ENCODE measurements at places on chromosomes 3 and 15.
A peak's percentile ranks its signal among the peaks of the same experiment; 100 is the strongest.

DNA sequence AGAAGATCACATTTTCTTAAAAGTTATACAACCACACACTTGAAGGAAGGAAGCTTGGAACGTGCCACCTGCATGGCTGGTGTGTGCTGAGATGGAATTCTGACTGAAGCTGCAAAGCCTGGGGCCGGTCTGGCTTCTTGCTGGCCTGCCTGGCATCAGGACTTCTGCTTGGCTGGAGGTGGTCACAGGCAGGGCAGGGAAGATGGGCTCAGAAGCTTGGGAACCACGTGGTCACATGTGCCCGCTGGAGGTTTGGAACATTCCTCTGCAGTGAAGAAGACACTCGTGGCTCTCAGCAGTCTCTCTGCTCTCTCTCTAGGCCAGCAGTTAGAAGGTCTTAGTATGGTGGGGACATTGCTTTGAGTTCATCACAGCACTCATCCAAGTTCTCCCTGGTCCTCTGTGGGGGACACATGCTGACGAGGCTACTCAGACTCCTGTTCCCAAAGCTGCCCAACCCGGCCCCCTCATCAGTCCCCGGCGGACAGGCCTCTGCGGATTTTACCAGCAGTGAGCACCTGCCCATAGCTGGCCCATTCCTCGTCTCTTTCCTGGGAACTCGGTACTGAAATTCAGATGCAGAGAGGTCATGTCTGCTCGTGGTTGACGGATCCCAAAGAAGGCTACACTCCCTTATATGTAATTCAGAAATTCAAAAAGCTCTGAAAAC is 229.0 kb downstream of the ADAMTS17 start:
- no peak for DNase-seq

GRCh38 chr3:191169566-191169965 is 29.5 kb upstream of the OSTN start:
- no peak for DNase-seq

DNA sequence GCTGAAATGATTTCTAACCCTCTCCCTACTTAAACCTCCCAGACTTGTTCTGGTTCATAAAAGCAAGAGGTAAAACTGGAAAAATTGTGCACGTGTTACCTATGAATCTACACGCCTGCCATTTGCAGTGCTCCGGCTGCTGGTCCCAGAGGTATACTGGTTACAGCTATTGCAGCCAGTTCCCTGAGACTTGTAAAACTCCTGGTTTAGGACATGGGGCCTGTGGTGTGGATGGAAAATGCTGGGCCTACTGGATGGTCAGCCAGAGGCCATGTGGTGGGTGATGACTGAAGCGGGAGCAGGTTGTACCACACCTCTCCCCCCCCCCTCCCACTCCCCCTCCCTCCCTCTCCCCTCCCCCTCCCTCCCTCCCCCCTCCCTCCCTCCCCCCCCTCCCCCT is 45.0 kb downstream of the SENP2 start:
- no peak for DNase-seq

DNA sequence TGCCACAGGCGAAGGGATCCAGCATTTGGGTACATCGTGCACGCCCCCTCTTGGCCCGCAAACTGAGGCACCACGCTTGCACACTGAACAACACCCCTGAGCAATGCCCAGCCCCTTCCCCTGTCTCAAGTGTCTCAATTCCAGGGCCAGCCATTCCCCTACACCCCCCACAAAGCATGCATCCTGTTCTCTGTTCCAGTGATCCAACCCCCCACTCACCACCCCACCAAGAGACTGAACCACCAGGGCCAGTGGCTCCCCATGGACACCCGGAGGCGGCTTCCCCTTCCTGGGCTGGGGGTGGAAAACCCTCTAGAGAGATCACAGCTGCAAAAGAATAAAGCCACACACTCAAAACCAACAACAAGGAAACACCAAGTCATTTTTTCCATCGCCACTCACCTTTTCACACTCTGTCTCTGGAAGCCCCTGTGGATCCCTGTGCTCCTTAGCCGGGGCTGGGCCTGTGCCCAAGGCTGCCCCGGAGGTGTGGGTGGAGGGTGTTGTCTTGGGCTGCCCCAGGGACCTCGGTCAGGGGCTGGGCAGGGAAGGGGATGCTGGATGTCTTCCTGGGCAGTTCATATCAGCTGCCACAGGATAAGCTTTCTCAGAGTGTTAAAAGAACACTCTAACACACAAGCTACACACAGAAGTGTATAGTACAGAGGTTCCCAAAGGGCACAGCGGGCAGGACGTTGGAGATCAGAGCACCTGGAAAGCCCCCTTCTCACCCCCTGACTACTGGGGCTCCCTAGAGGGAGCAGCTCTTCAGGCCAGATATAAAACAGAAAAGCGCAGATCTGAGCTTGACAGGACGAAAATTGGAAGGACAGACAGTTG is 92.5 kb downstream of the CHSY1 start:
- no peak for DNase-seq

- no peak for DNase-seq
These were observed 48.3 kb downstream of the MAP6D1 start for GRCh38 chr3:183777016-183777618.

DNA sequence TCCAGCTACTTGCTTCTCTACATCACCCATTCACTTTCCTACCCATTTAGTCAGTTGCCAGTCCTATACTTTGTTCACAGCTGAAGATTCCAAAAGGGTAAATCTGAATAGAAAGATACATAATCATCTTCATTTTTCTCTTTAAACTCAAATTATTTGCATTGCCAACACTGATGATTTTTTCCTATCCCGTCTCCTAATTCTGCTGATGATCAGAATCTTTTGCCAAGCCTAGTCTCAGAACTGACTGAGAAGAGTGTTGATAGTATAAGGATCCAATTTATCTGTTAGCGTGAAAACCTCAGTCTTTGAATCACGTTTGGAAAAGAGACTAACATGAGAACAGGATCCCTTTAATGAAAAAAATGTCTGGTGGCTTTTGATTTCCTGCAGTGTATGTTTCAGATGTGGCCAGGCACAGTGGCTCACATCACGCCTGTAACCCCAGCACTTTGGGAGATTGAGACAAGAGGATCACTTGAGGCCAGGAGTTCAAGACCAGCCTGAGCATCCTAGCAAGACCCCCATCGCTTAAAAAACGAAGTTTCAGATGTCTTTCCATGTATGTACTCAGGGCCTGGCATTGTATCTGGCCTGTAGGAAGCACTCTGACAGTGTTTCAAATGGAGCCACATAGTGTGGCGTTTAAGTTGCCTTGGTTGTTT is 169.4 kb downstream of the KLHL25 start:
- no peak for DNase-seq

DNA sequence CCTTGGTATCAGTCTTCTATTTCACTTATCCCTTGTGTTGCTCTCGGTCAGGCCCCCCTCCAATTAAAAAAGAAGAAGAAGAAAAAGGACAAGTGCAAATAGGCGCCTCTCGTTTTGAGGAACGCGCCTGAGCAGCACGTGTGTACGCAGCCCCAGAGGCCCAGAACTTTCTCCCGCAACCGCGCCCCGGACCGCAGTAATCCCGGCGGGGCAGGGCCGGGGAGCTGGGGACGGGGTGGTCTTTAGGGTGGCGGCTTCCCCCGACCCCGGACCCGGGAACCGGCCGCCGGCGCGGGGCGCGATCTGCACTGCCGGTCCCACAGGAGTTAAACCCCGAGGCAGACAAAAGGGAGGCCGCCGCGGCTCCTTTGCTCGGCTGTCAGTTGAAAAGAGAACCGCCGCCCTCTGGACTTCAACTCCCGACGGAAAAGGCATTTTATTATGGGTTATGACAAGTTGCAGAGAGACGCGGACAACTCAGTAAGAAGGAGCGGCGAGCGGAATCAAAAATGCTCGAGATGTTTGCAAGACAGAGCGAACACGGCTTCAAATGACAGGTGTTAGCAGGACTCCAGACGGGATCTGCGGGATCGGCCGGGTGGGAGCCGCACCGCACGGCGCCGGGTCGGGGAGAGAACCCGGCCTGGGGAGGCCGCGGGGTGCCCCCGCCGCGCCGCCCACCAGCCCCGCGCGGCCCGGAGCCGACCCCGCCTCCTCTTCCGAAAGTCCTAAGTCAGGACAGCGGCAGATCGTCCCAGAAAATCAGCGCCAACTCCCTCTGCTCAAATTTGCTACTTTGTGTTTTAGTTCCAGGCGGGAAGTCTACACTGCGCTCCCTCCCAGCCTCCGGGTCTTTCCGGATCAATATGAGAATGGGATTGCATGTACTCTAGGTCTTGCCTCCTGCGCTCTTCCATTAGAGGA is 79.0 kb downstream of the NR2F2 start:
- peak; percentile 32 for DNase-seq

DNA sequence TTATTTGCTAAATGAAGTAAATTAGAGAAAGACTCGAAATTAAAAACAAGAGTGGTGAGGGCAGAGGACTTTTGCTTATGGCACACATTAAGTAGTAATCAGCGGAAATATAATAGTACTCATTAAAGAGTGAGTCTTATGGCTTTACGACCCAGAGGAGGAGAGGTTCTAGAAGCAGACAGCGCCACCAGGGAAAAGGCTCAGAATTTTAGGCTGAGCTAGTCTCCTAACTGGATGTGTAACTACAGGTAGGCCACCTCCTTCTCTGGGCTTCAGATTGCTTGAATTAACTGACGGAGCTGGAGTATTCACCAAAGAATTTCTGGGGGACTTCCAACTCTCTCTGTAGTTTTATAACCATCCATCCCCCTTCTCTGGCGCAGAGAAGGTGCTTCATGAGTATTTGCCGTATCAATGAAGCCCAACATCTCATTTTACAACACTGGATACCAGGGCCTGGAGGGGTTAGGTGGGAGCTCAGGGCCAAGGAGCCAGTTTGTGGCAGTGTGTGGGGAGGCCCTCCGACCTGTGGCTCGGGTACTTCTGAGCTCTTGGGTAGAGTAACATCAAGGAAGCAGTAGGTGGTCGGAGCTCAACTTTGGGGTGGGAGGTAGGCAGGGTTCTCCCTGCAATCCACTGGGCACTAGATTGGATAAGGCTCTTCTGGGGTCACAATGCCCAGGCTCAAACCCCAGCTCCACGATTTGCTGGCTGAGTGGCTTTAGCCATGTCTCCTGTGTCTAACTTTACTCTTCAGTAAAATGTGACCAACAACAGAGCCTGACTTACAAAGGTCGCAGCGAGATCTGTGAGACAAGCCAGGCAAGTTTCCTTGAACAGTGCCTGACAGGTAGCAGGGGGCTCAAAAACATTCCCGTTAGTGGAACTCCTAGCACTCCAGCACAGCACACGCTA is 1.1 kb downstream of the CHCHD4 start:
- DNase-seq: no peak

DNA sequence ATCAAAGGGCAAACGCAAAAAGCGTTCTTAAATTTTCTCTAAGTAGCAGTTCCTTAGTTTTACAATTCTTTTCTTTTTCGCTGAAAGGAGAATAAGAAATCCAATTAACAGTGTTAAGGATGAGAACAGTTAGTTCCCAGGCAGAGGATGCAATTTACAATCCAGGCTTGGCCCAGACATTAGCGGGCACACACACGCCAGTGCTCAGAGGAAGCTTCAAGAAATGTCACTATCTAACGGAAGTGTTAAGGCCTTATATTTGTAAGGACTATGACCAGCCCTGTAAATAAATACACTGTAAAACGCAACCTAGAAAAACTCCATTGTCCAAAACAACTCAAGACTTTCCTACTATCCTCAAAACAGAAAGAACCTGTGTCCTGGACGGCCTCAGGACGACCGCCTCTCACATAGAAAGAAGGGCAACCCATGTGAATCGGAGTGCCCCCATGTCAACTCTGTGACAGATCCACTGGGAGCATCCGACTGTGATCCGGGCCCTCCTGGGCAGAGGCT is 1.3 kb downstream of the ACAP2 start:
- DNase-seq: peak; percentile 70

DNA sequence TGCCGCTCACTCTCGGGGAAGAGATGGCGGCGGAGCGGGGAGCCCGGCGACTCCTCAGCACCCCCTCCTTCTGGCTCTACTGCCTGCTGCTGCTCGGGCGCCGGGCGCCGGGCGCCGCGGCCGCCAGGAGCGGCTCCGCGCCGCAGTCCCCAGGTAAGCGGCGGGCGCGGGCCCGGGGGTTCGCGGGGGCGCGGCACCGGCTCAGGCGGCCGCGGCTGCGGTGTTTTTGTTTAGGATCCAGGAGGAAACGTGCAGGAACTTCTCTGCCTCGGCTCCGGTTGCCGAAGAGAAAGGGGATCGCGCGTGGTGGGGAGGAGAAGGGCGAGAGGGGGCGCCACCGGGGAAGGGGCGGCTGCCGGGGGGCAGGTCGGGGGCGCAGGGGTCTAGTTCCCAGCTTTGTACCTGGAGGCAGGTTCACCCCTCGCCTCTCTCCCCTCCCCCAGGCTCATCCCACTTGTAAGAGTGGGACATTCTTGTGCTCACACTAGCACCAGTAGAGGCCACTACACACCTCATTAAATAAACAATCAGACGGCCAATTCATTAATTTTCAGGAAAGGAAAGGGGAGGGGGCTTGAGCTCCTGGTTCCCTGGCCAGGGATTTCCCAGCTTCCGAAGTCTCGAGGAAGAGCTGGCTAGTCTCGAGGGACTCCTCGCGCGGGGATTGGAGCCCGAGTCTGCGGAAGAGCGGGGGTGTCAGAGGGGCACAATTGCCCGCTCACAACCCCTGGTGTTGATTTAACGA is 562 bp downstream of the NEO1 start:
- DNase-seq: peak; percentile 15

GRCh38 chr15:63070681-63071129 is 28.2 kb downstream of the TPM1 start:
- no peak for DNase-seq

DNA sequence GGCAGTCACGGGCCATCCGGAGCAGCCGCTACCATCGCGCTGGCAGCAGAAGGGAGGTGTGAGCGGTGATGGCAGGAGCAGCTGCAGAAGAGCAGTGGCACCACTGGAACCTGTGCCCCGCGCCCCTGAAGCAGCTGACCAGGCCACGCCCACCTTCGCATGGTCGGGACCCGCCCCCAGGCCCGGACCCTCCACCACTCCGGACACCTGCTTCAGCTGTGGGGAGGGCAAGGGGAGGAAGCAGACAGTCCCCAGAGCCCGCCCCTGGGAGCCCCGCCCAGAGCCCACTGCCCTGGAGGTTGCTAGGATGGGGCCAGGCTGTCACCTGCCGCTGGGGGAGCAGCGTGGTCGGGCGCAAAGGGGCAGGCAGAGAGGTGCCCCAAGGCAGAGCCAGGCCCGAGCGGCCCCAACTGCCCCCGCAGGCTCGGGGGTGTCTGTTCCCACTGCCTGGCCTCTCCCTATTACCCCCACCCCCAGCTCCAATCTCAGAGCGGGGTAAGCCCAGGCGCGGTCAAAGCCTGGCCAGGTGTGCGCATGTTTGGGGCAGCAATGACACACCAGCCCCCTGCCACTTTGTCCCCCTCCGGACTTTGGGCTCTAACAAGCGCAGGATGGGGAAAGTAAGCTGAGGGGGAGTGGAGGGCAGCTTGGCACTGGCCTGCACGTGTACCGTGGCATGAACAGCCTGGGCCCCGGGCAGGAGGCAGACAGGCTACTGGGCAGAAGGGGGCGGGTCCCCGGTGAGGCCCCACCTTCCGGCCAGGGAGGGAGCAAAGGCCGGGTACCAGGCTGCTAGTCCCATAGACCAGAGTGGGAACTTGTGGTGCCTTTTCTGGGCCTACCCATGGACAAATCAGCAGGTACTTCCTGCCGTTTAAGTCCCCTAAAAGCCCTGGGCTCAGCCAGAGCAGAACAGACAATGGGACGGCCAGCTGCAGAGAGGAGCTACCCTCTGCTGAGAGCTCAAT is 8.7 kb downstream of the SPCS1 start:
- no peak for DNase-seq
